ENCODE measurements at places on chromosomes 7 and 10.

GRCh38 chr10:118963341-118963740 is 66.2 kb upstream of the NANOS1 start:
- DNase-seq = no peak

DNA sequence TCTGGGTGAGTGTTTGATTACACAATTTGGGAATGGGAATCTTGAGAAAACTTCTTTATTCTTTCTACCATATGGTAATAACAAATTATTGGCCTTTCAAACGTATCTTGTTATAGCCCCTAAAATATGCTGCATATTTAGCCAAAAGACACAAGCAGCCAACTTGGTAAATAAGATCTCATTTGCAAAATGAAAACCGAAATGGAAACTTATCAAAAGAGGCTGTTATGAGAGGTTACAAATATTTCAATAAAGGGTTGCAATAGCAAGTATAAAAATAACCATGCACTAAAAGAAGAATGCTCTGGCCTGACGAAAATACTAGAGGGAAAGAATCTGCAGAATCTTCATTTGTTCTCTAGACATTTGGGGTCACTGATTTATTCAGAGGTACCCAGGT is 259.5 kb upstream of the LRRN3 start:
- no peak for DNase-seq

DNA sequence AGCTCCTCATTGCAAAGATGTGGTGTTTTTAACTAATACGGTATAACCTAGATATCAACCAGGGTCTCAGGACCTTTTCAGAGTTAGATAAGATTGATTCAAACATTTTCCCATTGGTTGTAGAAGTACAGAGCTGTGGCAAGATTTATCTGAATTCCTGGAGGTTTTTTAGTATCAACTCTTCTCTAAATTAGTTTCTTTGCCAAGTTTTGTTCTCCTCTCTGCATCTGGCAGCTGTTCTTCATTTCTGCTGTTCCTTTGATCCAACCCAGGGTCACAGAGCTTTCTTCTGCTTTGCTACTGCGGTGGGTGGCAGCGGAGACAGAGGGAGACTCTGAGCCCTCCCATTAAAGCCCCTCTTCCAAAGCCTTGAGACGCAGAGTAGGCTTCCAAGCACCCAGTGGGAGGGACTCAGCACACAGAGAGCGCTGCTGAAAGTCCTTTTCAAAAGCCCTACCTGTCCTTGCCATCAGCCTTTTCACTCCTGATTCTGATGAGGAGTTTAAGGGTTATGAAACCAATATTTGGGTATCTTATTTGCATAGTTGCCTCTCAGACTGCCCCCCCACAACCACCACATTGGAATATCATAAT is 146.3 kb upstream of the EEPD1 start:
- DNase-seq = no peak

DNA sequence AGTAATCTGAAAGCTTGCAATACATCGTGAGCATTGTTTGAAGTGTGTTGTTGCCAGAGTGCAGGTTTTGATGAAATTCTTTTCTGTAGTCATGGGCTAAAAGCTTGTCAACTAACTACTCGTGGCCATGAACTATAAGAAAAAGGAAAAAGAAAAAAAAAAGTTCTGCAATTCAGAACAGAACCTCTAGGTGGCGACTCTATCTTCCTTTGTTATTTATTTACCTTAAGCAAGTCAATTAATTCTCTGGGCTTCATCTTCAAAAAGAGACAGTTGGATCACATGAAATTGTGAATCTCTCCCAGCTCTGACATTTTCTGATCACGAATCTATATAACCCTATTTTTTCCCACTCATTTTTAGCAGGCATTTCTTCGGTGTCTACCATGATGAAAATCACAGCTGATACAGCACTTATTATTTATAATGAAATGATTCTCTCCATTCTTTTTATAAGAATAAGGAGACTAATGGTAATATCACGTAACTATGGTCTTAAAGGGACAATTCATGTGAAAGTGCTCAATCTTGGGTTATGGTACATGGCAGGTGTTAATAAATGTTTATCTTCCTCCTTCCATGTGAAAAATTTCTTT is 18.8 kb downstream of the TMEM196 start:
- no peak for DNase-seq

DNA sequence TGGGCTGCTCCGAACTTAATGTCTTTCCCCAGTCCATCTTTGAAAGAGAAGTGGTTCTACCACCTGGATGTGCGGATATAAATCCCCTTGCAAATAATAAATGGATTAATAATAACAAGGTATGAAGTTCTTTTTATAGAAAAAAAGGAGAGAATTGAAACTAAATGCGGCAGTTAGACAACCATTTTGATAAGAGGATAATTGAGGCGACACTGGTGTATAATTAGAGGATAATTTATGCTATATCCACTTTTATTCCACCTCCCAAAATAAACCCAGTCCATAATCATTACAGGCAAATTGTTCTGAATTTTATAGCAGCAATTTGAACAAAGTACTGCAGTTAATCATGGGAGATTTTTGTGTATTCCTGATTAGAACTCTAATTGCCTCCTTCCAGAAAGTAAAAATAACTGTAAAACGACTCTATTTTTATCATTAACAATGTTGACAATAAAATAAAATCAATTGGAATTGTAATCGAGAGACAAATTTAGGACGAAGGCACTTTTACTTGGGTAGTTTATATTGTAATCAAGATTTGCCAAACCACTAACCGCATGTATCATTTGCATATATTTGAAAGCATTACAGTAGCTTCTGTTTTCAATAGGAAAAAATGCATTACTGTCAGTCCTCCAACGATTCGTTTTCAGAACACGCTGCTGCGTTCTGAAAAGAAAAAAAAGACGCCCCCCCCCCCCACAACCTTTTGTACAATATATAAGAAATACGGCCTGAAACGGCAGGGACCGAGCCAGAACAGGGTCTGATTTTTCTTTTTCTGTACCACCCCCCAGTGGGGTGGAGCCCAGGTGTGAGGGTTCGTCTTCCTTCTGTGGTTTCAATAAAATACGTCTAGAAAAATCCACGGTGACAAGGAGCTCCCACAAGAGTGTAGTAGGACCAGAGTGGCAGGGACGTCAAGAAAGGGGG is 838 bp upstream of the DLX6 start:
- DNase-seq = no peak

DNA sequence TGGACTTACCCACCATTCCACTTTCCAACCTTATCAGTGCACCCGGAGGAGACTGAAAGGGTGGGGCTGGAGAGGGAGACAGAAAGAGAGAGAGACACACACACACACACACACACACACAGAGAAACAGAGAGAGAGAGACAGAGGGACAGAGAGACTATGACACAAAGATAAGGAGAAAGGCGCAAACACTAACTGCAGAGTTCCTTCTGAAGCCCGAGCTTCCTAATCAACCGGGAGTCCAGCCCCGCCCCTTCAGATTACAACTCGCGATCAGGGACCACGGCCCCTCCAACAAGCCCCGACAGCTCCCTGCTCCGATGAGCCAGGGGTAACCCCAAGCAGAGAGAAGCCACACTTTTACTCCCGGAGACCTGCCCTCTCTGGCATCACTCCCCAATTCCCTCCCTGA is 499 bp downstream of the GAL3ST4 start:
- DNase-seq = no peak

Data from stimulated activated CD8-positive, alpha-beta memory T cell treated with anti-CD3 and anti-CD28 coated beads, Interleukin-15, amount 100 ng/mL, for 48 hours (primary cell).